ENCODE measurements at places on chromosomes 7 and 10.

DNA sequence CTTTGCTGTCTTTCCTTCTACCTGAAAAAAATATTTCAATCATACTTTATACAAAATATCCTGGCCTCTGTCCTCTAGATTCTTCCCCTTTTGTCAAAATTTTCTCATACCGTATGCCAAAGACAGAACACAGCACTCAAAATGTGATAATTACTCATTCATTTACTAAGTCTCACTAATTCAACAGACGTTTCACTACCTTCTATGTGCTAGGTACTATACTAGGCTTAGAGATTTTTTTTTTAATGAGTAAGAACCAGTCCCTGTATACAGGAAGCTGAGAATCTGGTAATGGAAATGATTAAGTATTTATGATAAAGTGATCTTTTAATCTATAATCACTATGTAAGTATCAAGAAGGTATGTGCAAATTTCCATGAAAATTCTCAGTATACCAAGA lies 128.0 kb downstream of the ELAPOR2 start:
- no peak for DNase-seq

DNA sequence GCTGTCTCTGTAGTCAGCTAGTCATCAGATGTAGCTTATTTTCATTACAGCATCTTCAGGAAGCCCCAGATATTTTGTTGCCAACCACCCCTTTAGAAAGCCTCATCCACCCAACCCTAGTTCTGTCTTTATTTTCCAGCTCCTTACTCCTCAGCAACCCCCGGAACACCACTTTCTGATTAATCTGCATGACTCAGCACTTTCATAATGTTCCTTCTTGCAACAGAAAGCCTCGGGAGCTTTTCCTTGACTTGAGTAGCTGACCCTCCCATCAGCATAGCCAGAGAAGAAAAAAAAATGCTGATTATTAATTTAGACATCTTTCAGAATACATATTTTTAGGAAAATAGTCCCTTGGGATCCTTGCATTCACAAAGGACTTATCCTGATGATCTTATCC lies 244.0 kb upstream of the CXCL12 start:
- no peak for DNase-seq

DNA sequence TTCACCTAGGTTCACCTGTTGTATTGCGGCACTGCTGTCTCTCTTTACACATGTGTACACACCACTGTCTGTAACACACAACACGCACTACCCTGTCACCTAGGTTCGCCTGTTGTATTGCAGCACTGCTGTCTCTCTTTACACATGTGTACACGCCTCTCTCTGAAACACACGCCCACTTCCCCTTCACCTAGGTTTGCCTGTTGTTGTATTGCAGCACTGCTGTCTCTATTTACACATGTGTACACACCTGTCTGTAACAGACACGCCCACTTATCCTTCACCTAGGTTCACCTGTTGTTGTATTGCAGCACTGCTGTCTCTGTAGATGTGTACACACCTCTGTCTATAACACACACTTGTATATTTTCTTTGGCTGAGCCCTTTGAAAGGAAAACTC lies 51.5 kb downstream of the WDR37 start:
- DNase-seq = no peak

DNA sequence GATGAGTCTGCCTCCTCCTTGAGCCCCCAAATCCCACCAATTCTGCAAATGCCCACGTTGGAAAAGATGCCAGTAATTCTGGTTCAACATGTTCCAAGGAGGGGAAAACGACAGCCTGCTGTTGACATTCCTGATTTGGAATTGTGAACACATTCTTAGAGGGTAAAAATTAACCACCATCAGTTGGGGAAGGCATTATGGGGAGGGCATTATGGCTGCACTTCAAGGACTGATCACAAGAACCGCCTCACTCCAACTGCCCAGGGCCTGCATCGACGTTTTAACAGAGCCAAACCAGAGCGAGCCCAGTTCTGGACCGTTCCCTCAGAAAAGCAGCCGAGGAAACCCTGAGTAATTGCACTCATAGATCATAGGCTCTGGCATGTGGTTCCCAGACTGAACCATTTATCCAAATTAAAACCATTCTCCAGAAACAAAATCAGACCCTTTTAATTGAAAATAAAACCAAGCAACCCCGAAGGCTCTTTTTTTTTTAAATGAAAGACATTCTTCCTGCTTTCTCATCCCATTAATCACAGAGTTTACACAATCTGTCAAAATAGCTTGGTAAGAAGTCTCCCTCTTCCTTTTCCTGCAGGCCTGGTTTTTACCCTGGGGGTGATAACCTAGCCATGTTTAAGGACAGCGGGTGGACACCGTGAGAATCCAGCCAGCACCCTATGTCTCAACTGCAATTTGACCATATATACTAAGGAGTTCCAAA lies 8.0 kb downstream of the TNS3 start:
- DNase-seq = peak; percentile 29

GRCh38 chr7:135179321-135179925 lies 8.9 kb upstream of the CYREN start:
- no peak for DNase-seq

DNA sequence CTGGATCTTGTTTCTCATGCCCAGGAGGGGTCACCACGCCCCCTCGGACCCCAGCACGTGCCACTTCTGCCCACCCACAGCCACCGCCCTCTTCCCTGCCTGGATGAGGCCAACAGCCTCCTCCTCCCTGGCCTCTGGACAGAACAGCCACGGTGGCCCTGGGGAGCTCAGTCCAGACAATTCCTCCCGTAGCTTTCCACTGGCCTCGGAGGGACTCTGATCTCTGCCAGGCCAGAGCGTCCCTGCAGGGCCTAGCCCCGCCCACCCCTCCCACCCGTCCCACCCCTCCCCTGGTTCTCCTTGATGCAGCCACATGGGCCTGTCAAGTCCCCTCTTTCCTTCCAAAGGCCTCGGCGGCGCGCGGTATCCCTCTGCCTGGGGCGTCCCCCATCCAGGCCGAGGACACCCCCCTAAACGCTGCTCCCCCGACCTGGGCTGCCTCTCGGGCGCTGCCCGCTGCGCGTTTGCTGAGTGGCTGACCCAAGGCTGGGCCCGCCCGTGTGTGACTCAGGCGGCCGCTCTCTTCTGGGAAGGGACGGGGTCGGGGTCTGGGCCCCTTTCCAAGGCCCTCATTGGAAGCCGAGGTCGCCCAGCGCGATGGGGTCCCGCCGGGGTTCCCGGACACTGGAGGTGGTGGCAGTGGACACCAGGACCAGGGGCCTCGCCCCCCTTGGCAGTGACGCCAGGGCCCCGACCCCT lies 557 bp downstream of the TMEM120A start:
- peak; percentile 32 for DNase-seq

- no peak for DNase-seq
Observed at GRCh38 chr10:31033147-31033546, 1.5 kb upstream of the ZNF438 start.

DNA sequence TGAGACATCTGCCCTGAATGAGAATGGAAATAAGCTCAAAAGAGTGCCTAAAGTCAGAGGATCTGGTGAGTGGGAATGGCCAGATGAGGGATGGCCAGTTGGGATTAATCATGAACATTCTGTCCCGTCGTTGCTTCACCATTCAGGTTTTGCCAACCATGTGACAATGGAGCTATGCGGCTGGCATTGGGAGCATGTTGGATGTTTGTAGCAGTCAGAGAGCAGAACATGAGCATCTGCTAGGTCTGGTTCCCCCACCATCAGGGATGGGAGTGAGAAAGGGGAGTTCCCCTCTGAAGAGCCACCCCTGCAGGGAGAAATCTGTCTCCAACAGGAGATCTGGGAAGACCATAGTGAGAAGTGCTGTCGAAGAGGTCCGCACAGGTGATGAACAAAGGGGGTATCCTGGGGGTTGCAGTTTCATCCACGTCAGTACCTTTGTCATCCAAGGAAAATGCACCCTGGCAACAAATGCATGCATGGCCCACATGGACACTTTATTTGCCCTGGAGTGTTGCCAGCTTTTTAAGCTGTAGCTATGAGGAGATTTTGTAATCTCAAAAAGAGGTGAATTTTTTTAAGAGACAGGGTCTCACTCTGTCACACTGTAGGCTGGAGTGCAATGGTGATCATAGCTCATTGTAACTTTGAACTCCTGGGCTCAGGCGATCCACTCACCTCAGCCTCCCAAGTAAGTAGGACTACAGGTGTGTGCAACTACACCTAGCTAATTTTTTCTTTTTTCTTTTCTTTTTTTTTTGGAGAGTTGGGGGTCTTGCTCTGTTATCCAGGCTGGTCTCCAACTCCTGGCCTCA lies 190.2 kb downstream of the CAMK1D start:
- DNase-seq = no peak

GRCh38 chr7:49398746-49399145 lies 374.7 kb upstream of the VWC2 start:
- DNase-seq = no peak

GRCh38 chr10:71712170-71712569 lies 7.4 kb downstream of the C10orf105 start:
- DNase-seq = no peak

DNA sequence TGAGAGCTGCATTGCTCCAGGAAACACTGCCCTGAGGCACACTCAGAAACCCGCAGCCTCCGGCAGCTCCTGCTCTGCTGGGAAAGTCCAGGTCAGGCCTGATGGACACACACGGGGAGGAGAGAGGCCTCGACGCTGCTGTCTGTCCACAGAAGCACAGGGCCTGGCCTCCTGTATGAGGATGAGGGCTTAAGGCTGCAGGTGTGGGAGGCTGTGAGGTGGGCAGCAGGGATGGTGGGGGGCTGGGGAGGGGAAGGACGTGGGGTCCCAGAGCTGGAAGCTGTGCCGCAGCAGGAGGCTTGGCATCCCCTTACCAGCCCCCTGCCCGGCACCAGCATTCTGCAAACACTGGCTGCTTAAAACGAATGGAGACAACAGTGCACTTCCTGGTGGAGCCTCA lies 186.2 kb downstream of the DNAJB6 start:
- DNase-seq = no peak
